ENCODE measurements at places on chromosomes 12 and 14.

- DNase-seq, result no peak
These were observed 12.9 kb upstream of the TUBA1A start for GRCh38 chr12:49201595-49202295.

GRCh38 chr12:68180792-68181744, 21.5 kb upstream of the IFNG start:
- peak; percentile 12 for DNase-seq

GRCh38 chr12:27076468-27076867, 5.9 kb downstream of the C12orf71 start:
- DNase-seq, result no peak

GRCh38 chr14:93319494-93319893, 13.3 kb downstream of the BTBD7 start:
- no peak for DNase-seq

GRCh38 chr12:94026596-94026995, 121.8 kb upstream of the PLXNC1 start:
- DNase-seq, result no peak

- DNase-seq, result no peak
These were observed 4.3 kb downstream of the TTC6 start for GRCh38 chr14:37599507-37600368.

- DNase-seq, result no peak
These were observed 43.2 kb downstream of the DUSP16 start for GRCh38 chr12:12519354-12519998.
